ENCODE measurements at places on chromosomes 7 and 10. TPM values are rescaled to one million over a fixed set of nuclear protein-coding genes. Genes with fewer than 3 reads are reported as not detected.

DNA sequence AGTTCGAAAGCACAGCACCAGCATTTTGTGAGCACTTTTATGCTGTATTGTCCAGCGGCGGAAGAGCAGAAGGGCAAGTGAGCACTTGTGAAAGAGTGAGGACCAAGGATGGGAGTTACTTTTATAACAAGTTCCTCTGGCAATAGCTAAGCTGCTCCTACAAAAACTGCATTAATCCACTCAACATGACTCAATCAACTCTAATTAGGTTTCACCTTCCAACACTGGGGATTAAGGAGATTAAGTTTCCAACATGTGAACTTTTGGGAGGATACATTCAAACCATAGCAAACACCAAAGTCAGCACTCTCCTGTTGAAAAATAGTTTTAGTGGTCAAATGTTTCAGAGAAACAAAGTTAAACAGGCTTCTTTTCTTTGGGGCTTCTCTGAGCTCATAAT lies 844.5 kb downstream of the REEP3 start:
- DNase-seq: no peak

DNA sequence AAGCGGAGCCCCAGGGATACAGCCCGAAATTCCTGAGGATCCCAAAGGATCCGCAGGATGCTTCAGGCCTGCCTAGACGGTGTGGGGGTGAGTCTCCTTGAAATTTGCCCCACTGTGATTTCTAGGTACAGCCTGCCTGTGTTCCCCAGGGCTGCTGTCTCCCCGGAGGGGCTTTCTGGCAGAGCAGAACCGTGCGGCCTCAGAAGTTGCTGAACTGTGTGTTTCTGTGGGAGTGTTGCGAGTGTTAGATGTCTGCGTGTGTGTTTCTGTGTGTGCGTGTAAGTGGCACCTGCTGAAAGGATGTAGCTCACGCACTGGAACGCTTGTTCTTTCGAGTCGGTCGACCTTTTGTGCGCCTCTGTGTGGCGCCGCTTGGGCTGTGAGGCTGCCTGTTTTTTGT lies 27.8 kb upstream of the ZNF273 start:
- DNase-seq: no peak

The GPR26 gene
- total RNA-seq: not detected

The GIMAP7 gene
- total RNA-seq: 36.1 TPM

GRCh38 chr7:93315896-93316295 lies 83.7 kb downstream of the VPS50 start:
- DNase-seq: no peak

DNA sequence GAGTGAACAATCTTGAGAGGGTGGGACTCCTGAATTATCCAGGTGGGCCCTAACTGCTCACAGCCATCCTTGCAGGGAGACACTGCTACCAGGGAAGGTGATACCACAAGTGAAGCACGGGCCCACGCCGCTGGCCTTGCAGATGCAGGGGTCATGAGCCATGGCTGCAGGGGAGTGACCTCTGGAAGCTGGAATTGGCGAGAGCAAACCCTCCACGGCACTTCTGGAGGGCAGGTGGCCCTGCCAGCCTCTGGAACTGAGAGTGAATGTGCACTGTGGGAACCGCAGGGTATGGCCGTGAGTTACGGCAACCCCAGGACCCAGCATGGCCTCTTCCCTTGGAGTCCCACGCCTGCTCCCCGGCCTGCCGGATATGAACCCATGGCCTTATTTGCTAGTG lies 37.5 kb downstream of the STK32C start:
- no peak for DNase-seq

DNA sequence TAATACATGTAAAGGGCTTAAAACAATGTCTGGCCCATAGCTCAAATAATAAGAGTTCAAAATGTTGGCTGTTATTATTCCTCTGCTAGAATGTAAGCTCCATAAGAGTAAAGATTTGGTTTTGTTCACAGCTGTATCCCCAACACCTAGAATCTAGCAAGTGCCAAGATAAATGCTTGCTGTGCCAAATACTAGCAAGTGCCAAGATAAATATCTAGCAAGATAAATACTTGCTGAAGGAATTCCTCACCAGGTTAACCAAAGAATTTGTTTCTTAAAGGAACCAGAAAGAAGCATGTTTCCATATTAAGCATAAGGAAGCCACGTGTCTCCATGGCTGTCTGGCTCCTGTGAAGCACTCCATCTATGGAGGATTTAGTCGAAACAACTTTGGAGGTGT lies 235.2 kb upstream of the SP4 start:
- no peak for DNase-seq

DNA sequence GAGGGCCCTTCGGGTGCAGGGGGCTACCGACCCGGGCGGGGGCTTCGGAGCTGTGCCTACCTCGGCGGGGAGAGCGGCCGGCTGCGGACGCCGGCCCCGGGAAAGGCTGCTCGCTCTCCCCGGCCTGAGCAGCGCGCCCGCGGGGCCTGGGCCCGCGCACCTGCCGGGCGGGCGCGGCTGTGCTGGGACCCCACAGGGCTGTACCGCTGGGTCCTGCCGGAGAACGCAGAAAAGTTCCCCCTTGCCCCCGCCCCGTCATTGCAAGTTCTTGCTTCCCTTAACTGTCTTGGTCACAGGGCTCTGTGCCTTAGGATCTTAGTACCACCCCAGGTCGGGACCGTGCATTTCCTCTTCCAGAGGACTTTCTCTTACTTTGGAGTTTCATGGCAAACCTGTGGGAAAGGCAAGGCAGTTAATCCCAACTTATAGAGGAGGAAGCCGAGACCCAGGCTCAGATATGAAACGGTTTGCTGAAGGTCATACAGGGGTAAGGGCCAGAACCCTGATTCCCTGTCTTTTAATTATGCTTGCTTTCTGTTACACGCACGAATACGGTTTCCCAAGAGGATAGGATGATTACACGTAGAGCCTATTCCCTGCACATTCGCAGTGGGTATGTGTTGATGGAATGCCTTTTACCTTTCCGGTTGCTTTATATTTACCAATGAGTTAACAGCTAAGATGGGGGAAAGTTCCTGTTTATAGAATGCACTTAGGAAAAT lies 652 bp downstream of the PCGF5 start:
- no peak for DNase-seq
